Osteocyte (in vitro differentiated cells): ENCODE measurements at places on chromosomes 3 and 15. TPM values are rescaled to one million over a fixed set of nuclear protein-coding genes. Genes with fewer than 3 reads are reported as not detected.

CCNB2 gene
- 12.2 and 12.7 TPM in 2 replicates for total RNA-seq

ATP13A4 gene
- 0.27 TPM in 1 of 2 replicates, not detected in the other for total RNA-seq

RBMS3 gene
- 64.2 and 66.8 TPM in 2 replicates for total RNA-seq

SLC22A13 gene
- total RNA-seq, result 0.99 and 1.2 TPM in 2 replicates

LRRC2 gene
- total RNA-seq, result 1.2 and 1.5 TPM in 2 replicates

TRPM1 gene
- not detected in 2 replicates for total RNA-seq

VILL gene
- total RNA-seq, result 2.3 and 2.7 TPM in 2 replicates

CAND2 gene
- total RNA-seq, result 9.6 and 10.4 TPM in 2 replicates

PRTG gene
- 2.1 and 2.2 TPM in 2 replicates for total RNA-seq

- H3K4me1 ChIP-seq, result peaks cover 6% of the 10 kb centered on the region
- peaks cover 2% of the 10 kb centered on the region for H3K27me3 ChIP-seq
- no peaks in the 10 kb centered on the region for H3K36me3 ChIP-seq
- DNase-seq, result no peak
Observed at GRCh38 chr3:187274977-187275338, 16.6 kb downstream of the MASP1 start.

DNA sequence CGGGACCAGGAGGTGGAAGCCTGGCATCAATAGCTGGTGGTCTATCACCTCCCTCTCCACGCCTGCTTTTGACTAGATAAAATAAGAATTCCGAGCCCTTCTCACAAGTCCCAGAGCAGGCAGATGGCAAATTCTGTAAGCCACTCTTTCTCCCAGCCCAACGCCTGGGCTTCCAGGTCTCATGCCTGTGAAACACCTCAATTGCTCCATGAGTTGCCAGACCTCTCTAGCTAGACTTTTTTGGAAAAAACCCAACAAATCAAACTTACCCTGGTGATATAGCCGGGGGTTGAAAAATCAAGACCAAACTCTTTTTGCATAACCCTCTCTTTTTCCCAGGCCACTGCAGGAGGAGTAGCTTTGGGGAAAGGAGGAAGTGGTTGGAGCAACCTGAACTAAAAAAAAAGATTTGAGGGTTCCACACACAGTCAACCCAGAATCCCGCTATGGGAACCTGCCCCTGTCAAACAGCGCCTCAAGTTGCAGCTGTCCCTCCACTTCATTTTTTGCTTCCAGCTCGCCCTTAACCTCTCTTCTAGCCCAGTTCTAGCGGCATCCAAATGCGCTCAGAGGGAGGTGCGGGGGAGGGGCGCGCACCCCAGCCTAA is 7.0 kb downstream of the BHLHE40 start:
- no peaks in the 10 kb centered on the region for H3K27me3 ChIP-seq
- no peak for DNase-seq
- peak overlapping the region; percentile 60 for H3K4me3 ChIP-seq

- no peak overlapping the region for H3K27ac ChIP-seq
- H3K4me3 ChIP-seq, result no peak overlapping the region
- H3K4me1 ChIP-seq, result peaks cover 6% of the 10 kb centered on the region
Observed at GRCh38 chr3:9064850-9065249, 101.6 kb upstream of the RAD18 start.

DNA sequence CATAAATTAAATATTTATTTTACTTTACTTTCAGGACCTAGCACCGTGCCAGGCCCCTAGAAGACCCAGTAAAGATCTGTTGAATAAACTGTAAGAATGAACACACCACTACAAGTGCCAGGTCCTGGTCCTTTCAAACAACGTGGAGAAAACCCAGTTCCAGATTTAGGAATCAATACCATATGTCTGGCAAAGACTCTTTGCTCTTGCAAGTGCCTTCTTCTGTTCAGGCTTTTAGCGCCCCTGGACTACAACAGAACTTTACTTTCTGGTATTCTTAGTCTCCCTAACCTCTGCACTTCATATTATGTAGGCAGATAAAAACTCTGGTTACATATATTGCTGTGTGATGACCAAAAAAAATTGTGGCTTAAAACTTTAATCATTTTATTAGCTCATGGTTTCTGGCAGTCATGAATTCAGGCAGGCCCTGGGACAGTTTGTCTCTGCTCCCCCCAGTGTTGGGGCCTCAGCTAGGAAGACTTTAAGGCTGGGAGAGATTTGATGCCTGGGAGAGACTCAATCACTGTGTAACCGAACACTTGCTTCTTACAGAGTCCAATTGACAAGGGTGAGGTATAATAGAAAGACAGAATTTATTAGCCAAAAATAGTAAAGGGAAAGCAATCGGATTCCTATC is 2.9 kb upstream of the PSMA4 start:
- peaks cover 3% of the 10 kb centered on the region for H3K36me3 ChIP-seq
- DNase-seq, result no peak
- no peak overlapping the region for H3K4me3 ChIP-seq
- no peak overlapping the region for H3K27ac ChIP-seq
- no peaks in the 10 kb centered on the region for H3K27me3 ChIP-seq

GRCh38 chr3:34216711-34217335 is 418.4 kb downstream of the PDCD6IP start:
- no peak overlapping the region for H3K4me3 ChIP-seq
- no peaks in the 10 kb centered on the region for H3K27me3 ChIP-seq
- H3K4me1 ChIP-seq, result peaks cover 90% of the 10 kb centered on the region
- DNase-seq, result no peak

- peaks cover 24% of the 10 kb centered on the region for H3K27me3 ChIP-seq
- no peak overlapping the region for H3K27ac ChIP-seq
- H3K36me3 ChIP-seq, result no peaks in the 10 kb centered on the region
- H3K4me3 ChIP-seq, result no peak overlapping the region
- no peak for DNase-seq
- no peaks in the 10 kb centered on the region for H3K4me1 ChIP-seq
Observed at GRCh38 chr3:69462022-69462825, 76.3 kb upstream of the FRMD4B start.

DNA sequence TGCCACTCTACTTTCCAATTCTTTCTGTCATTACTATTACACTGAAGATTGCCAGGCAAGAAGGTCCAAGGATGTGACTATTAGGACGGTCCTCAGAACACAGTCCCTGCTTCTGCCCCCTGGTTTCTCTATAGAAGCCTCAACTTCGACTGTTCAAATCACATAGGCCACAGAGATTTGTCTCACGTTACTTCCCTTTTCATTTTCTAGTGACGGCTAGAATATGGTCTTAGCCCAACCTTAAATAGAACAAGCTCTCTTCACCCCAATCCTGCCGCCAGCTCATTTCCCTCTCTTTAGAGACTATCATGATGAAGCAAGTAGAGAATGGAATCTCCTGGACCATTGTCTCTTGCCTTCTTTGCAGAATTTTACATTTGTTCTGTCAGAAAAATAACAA is 84.9 kb downstream of the TIGIT start:
- peaks cover 20% of the 10 kb centered on the region for H3K4me1 ChIP-seq
- H3K4me3 ChIP-seq, result no peak overlapping the region
- peaks cover 17% of the 10 kb centered on the region for H3K36me3 ChIP-seq
- H3K27me3 ChIP-seq, result no peaks in the 10 kb centered on the region

- H3K4me1 ChIP-seq, result no peaks in the 10 kb centered on the region
- no peak overlapping the region for H3K4me3 ChIP-seq
- peaks cover 22% of the 10 kb centered on the region for H3K27me3 ChIP-seq
- H3K27ac ChIP-seq, result no peak overlapping the region
- H3K36me3 ChIP-seq, result no peaks in the 10 kb centered on the region
Observed at GRCh38 chr3:153356908-153357307, 194.9 kb downstream of the RAP2B start.

DNA sequence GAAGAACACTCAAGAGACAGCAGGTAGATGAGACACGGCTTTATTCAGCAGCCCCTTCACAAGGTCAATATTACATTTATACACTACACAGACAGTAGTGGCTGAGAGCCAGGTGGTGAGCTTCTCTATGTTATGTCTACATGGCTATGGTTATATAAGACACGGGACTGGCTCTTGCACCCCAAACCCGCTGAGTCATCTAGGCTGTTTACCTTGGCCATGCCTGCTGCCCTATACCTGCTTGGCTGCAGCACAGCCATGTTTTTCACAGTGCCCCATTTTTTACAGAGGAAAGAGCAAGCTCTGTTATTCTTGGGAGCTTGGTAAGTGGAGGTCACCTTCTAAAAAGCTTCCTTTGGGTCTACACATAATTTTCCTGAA is 231.6 kb downstream of the IGSF11 start:
- H3K4me1 ChIP-seq, result no peaks in the 10 kb centered on the region
- DNase-seq, result no peak
- H3K36me3 ChIP-seq, result no peaks in the 10 kb centered on the region
- no peaks in the 10 kb centered on the region for H3K27me3 ChIP-seq
- H3K4me3 ChIP-seq, result no peak overlapping the region
